GOT3 (cell line): ENCODE measurements at places on chromosomes 1 and 21.

DNA sequence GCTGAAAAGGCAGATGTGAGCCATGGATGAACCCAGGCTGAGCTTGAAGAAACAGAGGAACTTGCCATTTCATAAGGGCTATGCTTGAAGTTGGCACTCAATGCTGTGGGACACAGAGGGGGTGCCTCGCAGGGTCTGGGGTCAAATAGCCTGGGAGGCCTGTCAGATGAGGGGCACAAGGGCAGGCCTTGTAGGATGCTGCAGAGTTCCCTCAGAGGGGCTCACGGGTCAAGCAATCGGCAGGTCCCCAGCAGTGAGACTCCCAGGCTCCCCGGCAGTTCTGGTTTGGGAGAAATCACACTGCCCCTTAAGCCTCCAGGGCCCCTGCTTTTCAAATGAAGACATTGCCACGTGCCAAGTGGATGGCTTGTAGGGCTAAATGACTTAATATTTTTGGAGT lies 116.7 kb upstream of the GRIK3 start:
- DNase-seq = no peak

GRCh38 chr1:91099746-91100621 lies 78.1 kb upstream of the ZNF644 start:
- DNase-seq = no peak

DNA sequence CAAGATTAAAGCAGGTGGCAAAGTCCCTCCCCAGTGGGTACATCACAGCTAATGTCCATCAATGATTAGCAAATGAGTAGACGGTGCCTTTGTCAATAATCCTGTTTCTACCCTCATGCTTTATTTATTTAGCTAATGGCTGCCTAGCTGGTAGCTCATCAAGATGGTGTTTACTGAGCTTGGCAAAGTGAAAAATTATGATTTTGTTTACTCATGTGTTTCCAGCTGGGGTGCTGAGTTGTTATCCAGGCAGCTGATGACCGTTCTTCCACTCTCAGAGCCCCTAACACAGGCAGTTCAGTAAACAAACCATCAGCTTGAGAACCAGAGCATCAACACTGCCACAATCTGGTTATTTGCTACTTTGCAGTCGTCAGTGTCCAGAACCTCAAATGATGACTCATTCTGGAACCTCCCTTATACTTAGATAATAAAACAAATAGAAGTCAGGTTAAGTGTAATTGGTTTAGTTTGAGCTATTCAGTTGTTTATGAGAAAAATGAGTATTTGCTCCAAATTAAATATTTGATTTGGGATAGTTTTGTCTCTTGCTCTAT lies 163.9 kb downstream of the ST6GALNAC5 start:
- no peak for DNase-seq

- DNase-seq = no peak
Measured at GRCh38 chr1:222852326-222852725, 37.5 kb downstream of the DISP1 start.

DNA sequence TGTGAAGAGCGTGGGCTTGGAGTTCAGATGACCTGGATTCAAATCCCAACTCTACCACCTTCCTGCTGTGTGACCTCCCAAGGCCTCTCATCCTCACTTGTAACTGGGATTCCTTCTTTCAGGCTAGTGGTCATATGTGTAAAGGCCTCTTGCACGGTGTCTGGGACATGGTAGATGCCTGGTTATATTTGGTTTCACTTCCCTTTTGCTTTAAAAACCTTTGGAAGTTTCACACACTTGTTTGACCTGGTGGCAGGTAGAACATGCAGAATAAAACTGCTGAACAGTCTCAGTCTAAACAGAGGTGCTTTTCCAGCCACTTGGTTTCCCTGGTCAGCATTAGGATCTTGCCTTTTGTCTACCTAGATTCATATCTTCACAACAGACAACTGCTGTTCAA lies 37.0 kb upstream of the RCAN3 start:
- no peak for DNase-seq

GRCh38 chr1:161071886-161072371 lies 2.2 kb upstream of the ARHGAP30 start:
- no peak for DNase-seq

GRCh38 chr1:230575886-230576500 lies 66.3 kb upstream of the COG2 start:
- no peak for DNase-seq

GRCh38 chr1:196423612-196424011 lies 184.6 kb downstream of the KCNT2 start:
- DNase-seq = no peak

- no peak for DNase-seq
Measured at GRCh38 chr1:159408862-159409400, 23.1 kb upstream of the OR10J4 start.

DNA sequence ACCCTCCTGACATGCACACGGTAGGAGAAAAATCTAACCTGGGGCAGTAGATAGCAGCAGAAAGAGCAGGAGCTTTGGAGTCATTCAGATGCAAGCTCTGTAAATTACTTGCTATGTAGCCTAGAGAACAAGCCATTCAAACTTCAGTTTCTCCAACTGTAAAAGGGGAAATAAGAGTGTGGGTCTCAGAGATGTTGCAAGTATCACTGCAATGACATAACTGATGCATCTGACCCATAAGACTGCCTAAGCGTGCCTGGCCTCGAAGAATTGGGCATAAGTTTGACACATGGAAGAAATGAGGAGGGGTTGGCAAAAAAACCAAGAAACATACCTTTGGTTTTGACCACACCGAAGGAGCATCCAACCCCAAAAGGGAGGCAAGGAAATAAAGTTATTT lies 5.2 kb downstream of the AK2 start:
- DNase-seq = no peak

DNA sequence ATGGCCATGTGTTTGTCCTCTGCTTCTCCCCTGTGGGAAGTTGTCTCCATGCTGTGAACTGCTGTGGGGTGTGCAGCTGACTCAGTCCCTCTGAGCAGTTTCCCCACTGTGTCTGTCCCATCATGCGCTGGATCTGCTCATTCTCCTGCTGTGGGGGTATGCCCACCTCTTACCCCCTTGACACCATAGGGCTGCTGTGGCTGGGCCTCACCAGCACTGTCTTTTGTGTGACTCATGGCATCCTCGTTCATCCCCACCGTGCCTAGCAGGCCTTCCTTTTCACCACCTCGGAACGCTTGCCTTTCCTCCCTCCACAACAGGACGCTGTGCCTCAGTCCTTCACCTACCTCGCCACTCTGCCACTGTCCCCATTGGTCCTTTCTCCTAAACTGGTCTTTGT lies 27.3 kb downstream of the VANGL2 start:
- no peak for DNase-seq

DNA sequence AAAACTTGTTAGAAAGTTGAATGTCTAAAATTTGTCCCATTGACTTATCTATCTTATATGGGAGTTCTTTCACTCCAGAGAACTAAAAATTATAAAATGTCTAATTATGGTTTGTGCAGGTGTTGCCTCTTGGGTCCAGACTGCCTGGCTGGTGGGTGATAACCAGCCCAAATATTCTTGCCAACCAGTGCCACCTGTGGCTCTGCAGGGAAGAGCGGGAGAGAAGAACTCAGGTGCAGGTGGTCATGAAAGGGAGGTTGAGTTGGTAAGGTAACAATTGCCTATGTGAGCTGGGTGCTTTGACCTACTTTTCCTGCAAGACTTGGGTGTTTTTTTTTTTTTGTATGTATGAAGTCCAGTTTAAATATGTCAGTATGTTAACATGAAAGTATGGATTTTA lies 10.2 kb downstream of the RPS6KC1 start:
- DNase-seq = no peak

GRCh38 chr1:6262555-6263420 lies 1.9 kb upstream of the GPR153 start:
- no peak for DNase-seq

GRCh38 chr1:18666317-18666920 lies 35.8 kb downstream of the PAX7 start:
- no peak for DNase-seq

GRCh38 chr1:43879996-43880395 lies 53.6 kb upstream of the ARTN start:
- no peak for DNase-seq

- DNase-seq = no peak
Measured at GRCh38 chr1:147463022-147463421, 78.3 kb upstream of the BCL9 start.

DNA sequence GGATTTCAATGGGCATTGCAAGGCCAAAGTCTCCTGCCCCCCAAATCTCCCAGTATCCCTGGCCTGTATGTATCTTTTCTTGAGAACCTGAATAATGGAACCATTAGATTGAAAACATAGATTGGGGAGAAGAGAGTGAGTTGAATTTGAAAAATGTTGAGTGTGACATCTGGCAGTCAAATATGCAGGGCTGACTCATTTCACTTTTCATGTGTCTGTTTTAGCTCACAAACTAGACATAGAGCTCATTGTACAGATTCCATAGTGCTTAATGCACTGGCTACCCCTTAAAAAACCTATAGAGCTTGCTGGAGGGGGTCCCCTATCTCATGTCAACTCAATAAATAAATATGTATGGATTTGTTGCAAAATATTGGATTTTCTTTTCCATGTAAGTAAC lies 30.8 kb downstream of the DDR2 start:
- no peak for DNase-seq

GRCh38 chr21:18759267-18759666 lies 355.7 kb upstream of the TMPRSS15 start:
- DNase-seq = no peak
